ENCODE measurements at places on chromosomes 5 and 9.

DNA sequence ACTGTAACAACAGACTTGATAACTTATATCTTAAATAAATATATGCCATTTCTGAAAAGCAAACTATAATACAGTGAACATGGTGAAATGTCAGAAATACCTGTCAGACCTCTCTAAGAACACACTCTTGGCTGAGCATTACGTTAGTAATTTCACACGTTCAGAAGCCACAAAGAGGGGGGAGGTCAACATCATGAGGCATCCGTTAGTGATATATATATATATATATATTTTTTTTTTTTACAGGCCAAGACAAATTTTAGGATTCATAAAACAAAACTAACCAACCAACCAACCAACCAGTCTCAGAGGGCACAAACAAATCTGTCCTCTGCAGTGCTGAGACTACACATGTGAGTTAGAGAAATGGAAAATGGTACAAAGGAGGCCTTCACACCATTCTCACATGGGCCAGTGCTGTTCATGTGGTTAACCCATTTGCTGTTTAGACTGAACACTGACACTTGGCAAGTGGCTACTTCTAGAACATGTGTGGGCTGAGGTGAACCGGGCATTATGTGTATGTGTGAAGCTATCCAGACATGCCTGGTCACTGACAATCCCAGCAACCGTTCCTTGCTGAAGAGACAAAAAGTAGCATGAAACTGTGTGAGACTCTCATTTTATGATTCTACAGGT, 54.5 kb downstream of the ELL2 start:
- no peak for DNase-seq

DNA sequence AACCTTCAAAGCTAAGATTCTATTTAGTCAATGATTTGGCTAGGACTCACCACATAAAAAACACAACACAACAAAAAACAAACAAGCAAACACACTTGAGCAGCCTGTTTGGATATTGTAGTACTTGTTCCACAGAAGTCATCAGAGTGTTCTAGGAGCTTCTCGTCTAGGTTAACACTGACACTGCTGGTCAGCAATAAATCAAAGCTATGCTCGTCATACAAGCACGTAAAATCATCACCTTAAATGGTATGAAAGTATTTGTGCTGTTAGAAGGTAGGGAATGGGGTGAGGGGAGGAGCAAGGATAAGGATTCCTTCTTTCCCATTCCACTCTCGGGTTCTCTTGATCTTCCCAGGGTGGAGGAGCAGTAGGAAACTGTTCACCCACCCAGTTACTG, 88.0 kb downstream of the ARL15 start:
- no peak for DNase-seq

DNA sequence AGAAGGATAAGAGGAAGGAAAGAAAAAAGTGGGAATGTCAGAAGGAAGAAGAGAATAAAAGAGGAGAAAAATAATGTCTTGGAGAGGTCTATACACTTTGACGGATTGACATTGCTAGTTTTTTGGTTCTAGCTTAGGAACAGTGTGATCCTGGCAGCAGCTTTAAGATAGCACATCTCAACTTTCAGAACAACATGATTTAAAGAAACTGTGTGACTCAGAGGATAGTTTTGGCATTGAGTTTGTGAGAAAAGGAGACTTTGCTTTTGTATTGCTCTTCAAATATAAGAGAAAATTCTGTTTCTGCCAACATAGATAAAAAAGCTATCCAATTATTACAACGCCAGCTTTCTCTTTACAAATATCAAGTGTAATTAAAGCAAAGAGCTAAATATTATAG, 260.7 kb upstream of the ARRDC3 start:
- no peak for DNase-seq

- DNase-seq, result peak; percentile 57
Measured at GRCh38 chr9:119961774-119962424, 592.7 kb upstream of the BRINP1 start.

GRCh38 chr9:137365056-137365455, 57.9 kb downstream of the EXD3 start:
- DNase-seq, result peak; percentile 33

DNA sequence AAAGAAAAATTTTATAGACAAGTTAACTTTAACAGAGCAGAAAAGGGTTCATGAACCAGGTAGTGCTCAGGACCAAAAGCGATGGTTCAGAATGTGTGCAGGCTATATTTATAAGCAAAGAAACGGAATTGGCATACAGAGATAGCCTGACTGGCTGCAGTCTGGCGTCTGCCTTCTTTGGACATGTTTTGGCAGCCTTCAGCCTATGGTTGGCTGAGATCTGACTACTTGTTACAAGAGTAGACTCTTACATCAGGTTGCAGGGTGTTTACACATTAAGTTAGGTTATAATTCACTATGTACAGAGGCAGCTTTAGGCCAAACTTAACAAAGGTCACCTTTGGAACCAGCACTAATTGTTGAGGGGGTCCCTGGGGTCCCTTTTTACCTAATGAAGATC, 7.0 kb downstream of the NOP16 start:
- DNase-seq, result no peak

- DNase-seq, result no peak
Measured at GRCh38 chr9:75134495-75134894, 46.2 kb downstream of the OSTF1 start.

DNA sequence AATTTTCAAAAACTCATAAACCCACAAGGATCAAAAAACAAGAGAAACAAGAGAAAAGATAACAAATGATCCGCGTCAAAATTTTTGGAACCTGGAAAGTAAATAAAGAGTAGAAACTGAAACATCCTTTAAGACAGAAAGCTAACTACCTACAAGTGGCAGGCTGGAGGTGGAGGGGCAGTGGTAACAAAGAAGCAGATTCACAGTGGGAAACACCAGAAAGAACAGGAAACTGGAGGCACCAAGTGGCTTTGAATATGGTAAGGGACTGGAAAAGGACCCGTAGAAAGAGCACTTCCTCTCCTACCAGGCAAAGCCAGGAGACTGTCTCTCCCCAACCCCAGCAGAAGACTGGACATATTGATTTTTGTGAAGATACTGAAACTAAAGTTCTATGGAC, 100.6 kb upstream of the TARS1 start:
- no peak for DNase-seq
